ENCODE measurements at places on chromosomes 3 and 15.

DNA sequence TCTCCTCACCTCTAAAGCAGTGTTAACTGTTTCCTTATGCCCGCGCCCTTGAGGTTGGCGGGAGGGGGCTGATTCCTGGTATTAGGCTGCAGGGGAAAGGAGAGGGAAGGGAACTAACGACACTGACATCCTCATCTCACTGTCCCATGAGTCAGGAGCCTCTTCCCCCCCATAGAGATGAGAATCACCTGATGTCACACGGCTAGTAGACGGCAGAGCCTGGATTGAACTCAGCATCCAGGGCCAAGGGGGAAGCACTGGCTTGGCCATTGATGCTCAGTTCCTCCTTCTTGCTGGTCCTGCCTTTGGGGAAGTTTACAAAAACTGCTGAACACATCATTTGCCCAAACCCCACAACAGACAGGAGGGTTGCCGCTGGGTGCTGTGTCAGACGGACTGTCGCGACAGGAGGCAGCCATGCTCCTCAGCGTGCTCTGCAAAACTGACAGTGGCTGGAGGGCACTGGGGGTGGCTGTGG lies 38.5 kb downstream of the IDH2 start:
- peak; percentile 67 for DNase-seq

GRCh38 chr15:42604894-42605744 lies 29.7 kb downstream of the STARD9 start:
- DNase-seq: peak; percentile 69

- no peak for DNase-seq
Measured at GRCh38 chr15:30953731-30954378, 37.6 kb downstream of the MTMR10 start.

DNA sequence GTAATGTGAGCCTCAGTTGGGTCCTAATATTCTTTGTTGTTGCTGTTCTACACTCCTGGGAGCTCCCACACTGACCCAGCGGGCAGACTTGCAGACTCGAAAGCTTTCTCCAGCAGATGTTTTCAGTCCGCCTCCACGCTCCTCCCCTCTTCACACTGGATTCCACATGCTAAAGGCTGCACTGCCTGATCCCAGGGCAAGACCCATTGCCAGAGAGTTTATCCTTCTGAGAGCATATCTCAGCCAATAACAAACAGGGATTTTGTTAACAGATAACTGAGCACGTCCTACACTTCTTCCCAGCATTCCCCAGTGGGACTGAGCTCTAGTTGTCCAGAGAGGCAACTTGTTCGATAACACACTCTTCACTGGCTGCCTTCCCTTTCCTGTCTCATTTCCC lies 8.0 kb upstream of the COL6A6 start:
- DNase-seq: no peak

- DNase-seq: no peak
Measured at GRCh38 chr3:10935028-10935427, 57.5 kb upstream of the SLC6A1 start.

DNA sequence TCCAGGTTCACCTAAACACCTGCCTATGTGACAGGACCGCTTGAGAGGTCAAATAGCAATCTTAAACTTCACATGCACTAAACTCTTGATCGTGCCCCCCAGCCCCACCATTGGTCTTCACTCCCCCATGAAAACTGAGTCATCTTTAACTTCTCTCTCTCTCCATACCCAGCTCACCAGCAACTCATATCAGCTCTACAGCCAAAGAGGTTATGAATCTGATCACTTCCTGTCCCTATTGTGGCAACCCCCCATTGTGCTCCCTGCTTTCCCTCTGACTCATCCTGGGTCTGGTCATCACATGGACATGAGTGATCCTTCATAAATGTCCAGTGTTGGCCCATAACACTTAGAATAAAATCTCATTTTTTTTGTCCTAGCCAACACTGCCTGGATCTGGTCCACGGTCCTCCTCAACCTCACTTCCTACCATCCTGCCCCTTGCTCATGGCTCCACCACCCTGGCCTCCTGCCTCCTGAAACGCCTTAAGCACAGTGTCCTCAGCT lies 103.4 kb upstream of the HACD2 start:
- DNase-seq: no peak

DNA sequence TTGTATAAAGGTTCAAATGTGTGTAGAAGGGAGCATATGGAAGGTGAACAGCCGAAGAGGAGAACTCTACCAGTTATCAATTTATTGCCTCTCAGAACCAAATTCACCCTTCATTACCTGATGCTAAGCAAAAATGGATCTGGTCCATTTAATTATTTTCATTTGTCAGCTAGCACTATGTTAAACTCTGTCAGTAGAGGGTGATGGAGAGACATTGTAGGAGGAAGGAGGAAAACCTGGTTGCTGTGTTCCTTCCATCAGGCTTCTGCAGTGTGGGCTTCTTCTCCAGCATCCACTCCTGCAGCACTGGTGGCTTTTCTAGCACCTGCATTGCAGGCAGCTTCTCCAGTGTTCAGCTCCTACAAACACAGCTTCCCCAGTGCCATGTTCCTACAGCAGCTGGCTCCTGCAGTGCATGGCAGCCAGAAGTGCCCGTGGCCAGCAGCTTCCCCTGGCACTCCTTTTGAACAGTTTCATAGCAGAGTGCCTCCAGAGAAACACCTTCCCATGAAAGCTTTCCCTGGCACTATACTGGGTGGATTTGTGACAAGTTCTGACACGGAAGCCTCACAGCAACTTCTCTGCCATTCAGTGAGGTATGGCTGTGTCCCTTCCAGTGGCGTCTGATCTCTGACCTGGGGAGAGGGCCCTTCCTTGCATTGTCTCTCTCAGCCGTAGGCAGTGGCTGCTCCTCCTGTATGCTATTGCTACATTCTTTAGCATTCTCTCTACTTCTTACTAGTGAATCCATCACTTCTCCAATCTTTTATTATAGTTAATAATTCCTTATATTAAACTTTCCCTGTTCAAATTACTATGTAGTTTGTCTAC lies 14.6 kb upstream of the IL17RD start:
- DNase-seq: peak; percentile 19

DNA sequence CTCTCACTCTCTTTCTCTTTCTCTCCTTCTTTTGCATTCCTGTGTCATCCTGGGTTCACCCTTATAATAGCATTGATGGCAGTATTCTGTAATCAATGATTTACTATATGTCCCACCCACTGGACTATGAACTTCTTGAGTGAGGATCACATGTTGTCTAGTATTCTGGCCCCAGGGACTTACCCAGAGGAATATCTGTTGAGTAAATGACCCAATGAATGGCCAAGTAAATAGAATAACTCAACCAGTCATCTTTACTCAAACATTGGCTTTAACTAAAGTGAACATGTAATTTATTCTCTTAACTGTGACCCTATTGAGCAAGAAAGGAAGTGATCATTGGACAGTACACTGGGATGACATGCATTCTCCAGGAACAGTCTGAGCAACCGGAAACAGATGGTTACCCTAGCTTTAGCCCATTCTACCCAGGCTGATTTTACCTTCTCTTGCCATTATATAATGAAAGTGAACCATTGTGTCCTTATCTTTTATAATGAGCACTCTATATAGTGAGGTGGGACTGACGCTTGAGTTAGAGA lies 94.5 kb upstream of the SOX14 start:
- DNase-seq: no peak

- DNase-seq: no peak
Measured at GRCh38 chr3:171404376-171404967, 55.7 kb downstream of the TNIK start.

DNA sequence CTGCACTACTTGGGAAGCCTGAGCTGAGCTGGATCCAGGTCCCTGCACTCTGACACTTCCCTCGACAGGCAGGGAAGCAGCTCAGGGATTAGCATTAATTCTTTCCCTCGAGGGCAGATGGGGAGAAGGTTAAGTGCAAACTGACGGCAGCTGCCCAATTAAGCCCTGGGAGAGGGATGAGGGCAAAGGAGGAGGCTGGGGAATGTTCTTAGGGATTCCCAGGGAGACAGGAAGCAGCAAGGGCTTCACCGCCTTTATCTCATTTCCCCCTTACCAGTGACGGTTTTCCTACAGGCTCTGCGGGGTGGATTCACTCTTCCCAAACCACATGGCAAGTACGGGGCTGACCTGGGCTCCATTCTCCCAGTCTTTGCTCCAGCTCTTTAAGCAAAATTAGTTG lies 519.0 kb upstream of the PROK2 start:
- DNase-seq: no peak

- no peak for DNase-seq
Measured at GRCh38 chr3:4740397-4741105, 238.7 kb upstream of the BHLHE40 start.

DNA sequence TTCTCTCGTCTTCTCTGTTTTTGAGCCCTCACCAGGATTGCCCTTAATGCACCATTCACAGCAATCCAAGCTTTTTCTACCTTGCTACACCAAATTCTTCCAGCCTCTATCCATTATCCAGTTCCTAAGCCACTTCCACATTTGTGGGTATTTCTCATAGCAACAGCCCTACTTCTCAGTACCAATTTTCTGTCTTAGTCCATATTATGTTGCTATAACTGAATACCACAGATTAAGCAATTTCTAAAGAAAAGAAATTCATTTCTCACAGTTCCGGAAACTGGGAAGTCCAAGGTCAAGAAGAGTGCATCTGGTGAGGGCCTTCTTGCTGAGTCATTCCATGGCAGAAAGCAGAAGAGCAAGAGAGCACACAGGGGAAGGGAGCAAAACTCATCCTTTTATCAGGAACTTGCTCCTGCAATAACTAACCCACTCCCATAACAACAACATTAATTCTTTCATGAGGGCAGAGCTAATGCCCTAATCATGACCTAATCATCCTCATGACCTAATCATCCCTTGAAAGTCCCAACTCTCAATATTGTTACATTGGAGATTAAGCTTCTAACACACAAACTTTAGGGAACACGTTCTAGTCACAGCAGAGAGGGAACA lies 9.7 kb upstream of the EIF1B start:
- DNase-seq: peak; percentile 52

DNA sequence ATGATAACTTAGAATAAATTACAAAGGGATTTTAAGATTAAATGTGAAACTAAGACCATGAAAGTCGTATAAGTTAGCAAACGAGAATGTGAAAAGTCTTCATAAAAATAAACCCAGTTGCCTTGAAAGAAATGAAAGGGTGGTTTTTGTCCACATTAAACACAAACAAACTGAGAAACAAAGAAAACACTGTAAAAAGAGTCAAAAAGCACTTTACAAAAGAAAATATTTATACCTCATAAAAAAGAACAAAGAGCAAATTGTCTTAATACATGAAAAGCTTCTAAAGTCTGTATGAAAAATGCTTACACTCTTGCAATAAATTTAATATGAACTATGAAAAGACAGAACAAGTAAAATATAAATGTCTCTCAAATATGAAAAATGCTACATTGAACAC lies 865.9 kb upstream of the CADM2 start:
- no peak for DNase-seq

DNA sequence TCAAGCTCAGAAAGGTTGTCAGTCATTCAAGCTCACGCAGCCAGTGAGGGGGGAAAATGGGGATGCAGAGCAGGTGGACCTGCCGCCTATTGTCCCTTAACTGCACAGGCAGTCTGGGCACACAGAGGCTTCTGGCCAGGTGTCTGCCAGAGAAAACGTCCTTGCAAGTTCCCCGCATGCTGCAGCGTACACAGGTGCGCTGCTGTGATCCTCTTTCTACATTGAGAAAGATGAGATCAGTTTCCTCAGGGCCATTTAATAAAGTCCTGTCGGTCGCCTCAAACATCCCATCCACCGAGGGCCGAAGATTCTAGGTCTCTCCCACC lies 445 bp upstream of the TSEN2 start:
- DNase-seq: no peak

DNA sequence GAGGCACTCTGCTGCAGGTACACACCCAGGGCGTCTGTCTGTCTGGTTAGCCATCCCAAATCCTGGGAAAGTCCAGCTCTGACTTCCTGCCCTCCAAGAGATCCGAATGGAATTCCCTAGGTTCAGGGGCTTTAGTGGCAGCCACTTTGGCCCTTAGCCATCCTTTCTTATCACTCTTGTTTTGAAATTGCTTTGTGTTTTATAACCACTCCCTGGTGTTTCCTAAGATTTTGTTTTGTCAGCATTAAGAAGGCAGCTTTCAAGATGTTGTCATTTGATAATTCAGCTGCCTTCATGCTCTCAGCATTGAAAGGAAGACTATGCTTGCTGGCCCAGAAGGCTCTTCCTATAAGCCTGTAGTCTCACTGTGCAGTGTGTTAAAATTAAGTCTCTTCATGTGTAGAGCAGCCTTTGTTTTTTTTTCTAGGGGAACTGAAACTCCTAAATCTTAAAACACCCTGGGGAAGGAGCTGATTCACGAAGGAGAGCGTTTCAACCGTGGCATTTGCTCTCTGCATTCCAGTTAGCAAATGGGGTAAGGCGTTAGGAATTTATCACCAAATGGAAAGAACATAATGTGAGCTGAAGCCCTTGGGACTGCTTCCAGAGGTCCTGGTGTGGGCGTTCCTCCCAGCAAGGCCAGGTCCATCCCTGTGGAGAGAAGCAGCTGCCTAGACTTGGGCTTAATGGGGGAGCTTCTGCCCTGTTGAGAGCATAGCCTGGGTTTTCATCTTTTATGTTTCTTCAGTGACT lies 14.2 kb upstream of the CLEC3B start:
- peak; percentile 81 for DNase-seq

DNA sequence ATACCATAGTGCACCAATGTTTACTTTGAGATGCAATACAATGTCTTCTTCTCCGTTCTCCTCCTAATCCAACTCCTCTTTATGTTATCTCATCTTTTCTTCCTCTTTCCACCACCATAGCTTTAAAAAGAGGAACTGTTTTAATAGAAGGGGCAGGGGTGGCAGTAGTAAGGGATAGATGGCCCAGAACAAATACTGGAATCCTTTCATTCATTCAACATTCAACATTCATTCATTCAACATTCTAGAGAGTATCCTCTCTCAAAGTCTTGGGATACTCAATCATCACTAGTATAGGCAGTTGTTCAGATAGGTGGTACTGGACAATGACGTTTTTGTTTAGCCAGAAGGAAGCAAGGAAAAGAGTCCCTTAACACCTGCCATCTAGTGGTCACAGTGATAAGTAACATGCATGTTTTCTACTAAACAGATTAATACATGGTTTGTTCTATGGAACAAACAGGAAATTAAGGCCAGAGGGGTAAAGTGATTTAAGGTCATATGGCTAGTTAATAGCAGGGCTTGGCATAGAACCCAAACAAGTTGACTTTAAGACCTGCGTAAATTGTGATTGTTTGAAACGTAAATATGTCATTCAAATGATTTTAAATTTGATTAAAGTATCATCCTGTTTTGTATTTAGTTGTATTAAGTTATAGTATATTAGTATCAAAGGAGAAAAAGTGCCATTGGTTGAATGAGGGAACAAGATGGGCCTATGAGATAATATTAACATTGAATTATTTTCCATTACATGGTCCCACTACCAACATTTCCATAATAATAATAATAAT lies 26.9 kb upstream of the EHHADH start:
- peak; percentile 59 for DNase-seq

GRCh38 chr3:107076946-107077345 lies 300.3 kb upstream of the CCDC54 start:
- DNase-seq: no peak
